Adrenal gland (tissue), 19 donors: ENCODE measurements at places on chromosomes 2 and 18.

- DNase-seq: peak; percentile 78
Observed at GRCh38 chr18:62715759-62716615, 646 bp downstream of the PHLPP1 start.

GRCh38 chr18:58580078-58580477, 48.8 kb downstream of the ALPK2 start:
- no peak for DNase-seq

GRCh38 chr18:48933578-48934414, 17.0 kb downstream of the SMAD7 start:
- no peak for DNase-seq

DNA sequence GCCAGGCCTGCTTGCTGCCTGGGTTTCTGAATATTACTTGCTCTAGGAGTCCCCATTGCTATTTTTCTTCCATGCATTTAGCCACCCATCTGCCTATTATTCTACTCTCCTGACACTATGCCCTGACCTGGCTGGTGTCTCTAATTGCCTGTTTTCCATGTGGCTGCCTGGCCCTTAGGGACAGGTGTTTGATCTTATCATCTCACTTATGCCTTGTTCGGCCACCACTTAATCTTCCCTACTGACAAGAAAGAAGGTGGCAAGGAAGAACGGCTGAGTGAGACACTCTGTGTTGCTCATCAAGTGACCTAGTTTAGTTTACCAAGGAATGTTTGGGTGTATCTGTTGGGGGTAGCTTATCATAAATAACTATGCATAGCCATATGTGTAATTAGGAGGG, 50.4 kb upstream of the RAPH1 start:
- no peak for DNase-seq

GRCh38 chr2:105412584-105412983, 13.7 kb upstream of the FHL2 start:
- no peak for DNase-seq

- no peak for DNase-seq
Observed at GRCh38 chr2:127657232-127657595, 11.3 kb downstream of the GPR17 start.

- no peak for DNase-seq
Observed at GRCh38 chr2:220077488-220077887, 450.1 kb downstream of the SLC4A3 start.

- no peak for DNase-seq
Observed at GRCh38 chr18:30093376-30093775, 949.2 kb downstream of the DSC3 start.

DNA sequence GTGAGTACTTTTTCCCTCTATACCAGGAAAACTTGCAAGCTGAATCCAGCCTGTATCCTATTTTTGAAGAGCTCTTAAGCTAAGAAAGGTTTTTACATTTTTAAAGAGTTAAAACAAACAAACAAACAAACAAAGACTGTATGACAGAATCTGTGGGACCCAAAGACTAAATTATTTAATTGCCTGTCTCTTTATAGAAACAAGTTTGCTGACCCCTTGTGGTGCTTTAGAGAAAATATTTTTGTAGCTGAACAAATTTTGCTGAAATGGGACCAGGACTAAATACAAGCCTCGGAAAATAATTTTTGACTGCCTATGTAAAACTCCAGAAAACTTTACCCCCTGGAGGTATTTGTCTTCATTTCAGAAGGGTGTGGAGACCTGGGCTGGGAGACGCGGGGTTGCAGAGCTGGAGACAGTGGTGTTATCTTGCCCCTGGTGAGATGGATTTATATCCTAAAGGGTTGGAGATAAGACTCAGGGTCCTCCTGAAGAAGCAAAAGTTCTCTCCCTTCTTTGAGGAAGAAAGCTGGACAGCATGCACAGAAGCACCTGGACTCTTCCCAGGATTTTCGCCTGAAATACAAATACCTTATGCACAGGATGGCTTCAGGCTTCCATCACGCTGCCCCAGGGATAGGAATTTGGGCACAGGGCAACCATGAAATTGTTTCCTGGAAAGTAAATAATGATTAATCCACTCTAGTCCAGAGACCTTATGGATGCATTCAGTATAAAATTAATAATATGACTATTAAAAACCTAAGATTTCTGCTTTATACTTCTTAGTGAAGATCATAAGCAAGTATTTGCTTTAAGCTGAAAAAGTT, 54.3 kb downstream of the TMX3 start:
- DNase-seq: no peak

GRCh38 chr2:44652701-44653100, 288.8 kb upstream of the SIX3 start:
- no peak for DNase-seq

DNA sequence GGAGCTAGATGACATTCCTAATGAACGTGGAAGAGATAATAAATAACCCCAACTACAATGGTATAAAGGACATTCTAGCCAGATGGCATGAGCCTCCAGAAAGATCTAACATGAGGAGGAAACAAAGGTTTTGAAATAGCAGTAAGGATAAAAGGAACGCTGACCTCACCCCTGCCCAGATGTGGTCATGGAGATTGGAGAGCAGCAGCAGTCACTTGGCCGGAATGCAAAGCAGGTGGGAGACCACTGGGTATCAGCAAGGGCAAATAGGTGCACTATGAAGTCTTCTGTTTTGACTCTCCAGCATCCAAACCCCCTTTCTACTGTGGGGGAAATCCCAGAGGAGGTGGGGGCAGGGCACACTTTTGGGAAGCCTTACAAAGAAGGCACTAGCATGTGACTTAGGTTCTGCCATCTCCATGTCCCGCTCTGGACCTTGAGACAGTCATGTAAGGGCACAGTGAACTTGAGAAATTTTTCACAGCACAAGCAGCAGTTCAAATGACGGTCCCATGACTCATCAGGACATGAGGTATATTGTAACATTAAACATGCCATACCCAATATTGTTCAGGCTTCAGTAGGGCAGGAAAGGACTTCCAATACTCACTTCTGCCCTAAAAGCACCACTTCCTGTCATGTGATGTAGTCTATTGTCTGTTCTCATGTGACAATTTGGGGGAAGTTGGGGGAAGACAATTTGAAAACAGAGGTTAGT, 55.2 kb downstream of the METTL4 start:
- peak; percentile 24 for DNase-seq

GRCh38 chr2:36088716-36089328, 266.8 kb upstream of the CRIM1 start:
- DNase-seq: no peak

- DNase-seq: peak; percentile 62
Observed at GRCh38 chr2:75627902-75628504, 18.6 kb upstream of the MRPL19 start.

DNA sequence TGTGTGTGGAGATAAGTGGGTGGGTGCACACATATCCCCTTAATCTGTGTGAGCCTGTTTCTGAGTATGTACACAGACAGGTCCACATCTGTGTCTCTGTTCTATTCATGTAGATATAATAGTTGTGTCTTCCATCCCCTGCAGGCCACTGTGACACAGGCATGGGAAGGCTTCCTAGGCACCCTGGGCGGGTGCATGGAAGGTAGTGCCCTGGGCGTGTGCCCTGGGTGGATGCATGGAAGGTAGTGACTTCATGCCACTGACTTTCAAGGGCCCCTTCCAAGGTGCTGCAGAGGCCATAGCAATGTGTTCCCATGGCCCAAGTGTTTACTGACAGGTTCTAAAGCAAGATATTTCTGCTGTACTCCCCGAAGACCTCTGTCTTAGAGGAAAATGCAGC, 462.5 kb upstream of the HS6ST1 start:
- DNase-seq: no peak

DNA sequence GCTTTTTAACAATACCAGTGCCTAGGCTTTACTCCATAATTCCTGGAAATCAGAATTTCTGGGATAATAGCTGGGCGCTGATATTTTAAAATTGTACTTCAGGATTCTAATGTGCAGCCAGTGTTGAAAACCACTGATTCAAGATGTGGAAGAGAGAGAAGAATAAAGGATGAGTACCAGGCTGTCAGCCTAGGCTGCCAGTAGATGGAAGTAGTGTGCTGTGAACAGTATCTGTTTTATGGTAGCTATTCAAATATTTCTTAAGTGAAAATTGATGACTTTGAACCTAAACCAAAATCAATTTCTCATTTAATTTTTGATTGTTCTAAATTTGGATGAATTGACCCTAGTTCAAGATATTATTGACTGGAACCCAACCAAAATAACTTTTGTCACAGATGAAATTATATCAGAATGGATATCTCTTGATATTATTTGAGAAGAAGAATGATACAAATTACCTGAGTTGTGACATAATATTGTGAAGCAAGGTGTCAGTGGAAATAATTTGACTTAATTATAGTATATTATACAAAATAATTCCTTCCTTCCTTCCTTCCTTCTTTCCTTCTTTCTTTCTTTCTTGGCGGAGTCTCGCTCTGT, 88.0 kb downstream of the COMMD1 start:
- DNase-seq: peak; percentile 39

- no peak for DNase-seq
Observed at GRCh38 chr18:23828426-23828825, 139.2 kb downstream of the LAMA3 start.

GRCh38 chr2:9984217-9984739, 32.8 kb downstream of the GRHL1 start:
- DNase-seq: peak; percentile 31

DNA sequence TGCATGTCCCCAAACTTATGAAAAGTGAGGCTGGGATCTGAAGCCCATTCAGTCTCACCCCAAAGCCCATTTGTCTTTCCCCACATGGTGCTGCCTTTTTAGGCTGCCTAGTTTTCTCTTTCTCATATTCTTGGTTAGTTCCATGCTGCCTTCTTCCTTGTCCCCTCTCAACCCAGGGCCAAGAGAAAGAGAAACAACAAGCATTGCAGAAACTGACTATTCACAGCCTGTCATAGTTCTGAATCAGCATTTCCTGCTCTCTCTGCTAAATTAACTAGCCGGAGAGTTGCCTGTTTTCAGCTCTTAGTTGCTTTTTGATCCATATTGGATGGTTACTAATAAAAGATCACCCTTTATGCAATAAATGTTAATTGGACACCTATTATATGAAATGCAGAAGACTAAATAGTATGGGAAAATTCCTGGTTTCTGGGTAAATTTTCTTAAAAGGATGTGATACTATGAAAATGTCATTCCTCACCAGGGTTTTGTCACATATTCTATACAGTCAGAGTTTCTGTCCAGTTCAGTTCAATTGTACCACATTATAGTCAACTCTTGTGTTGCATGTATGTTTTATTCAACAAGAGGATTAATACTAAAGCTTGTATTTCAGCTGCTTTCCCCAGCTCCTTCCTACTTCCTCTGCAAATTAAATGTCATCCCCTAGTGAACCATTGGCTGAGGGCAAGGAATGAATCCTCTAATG, 246.5 kb downstream of the GALR1 start:
- DNase-seq: no peak

- DNase-seq: no peak
Observed at GRCh38 chr18:58758046-58758445, 86.8 kb downstream of the MALT1 start.

GRCh38 chr2:210477496-210477895, 937 bp upstream of the LANCL1 start:
- DNase-seq: no peak

DNA sequence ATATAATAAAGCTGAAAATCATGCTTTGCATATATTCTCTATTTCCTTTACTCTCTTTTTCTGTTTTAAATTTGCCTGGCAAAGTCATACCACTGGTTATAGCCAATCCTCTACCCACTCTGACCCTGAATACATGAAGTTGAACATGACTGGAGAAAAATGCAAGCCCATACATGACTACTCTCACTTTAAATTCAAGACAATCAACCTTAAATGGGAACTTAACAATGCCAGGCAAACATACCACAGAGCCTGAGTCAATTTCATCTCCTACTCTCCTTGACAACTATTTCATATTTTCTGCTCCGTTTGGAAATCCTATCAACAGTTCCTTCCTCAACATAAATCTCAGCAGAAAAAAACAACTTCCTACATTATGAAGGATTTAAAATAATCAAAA, 22.6 kb downstream of the RAD51AP2 start:
- no peak for DNase-seq

- DNase-seq: peak; percentile 48
Observed at GRCh38 chr2:17309741-17310339, 208.4 kb downstream of the RAD51AP2 start.

DNA sequence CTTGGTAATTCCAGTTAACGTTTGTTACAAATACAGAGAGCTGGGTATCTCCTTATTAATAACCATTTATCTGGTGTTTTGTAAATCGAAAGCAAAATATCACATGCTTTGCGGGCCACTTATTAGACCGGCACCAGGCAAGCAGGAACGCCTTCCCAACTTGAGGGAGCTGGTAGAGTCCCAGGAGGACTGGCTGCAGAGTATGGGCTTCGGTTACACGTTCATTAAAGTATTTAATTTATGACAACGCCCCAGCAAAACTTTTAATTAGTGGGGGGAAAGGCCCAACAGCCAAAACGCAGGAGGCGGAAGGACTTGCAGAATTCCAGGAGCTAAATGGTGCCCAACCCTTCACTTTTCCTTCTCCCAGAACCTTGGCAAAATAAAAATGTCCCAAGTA, 3.7 kb downstream of the SMAD7 start:
- peak; percentile 45 for DNase-seq

GRCh38 chr2:199663157-199663556, 187.8 kb downstream of the FTCDNL1 start:
- DNase-seq: no peak

- DNase-seq: no peak
Observed at GRCh38 chr2:174183076-174183475, 65.3 kb downstream of the OLA1 start.

GRCh38 chr18:46422552-46423055, 234.4 kb downstream of the LOXHD1 start:
- DNase-seq: peak; percentile 32

DNA sequence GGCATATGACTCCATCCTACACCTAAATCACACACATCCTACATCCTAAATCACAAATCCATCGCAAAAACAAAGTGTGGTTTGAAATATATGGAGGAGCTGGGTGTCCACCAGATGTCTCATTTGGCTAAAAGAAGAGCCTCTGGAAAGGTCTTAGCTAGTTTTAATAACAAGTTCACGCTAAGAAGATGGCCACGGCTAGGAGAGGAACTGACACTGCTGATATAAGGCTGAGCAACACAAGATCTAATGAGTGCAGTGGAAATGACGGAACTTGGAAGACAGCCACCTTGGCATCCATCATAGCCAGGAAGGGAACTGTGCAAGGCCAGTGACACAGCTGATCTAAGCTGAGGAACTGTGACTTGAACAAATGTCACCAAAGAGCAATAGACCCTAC, 60.0 kb upstream of the AGAP1 start:
- peak; percentile 93 for DNase-seq

DNA sequence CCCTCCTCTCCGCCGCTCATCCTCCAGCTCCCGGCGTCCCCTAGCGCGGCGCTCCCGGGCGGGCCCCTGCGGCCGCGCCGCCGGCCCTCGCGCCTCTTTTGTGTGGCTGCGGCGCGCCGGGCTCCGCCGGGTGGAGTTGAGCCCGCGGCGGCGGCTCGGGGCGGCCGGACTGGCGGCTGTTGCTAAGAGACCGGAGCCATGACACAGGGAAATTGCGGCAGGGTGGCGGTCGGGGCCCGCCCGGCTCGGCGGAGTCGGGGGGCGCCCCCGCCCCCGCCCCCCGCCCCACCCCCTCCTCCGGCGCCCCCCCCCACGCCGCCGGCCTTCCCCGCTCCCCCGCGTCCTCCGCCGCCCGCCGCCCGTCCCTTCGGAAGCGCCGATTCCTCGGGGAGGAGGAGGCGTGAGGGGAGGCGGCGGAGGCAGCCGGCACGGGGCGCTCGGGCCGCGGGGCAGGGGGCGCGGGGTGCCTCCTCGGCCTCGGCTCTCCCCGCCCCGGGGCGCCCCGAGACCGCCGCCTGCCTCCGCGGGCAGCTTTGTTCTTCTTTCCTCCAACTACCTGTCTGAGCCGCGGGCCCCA, at the start of gene TMEM200C:
Gene TMEM200C, minus strand, starts transcription at position 224 of the 577 bp plus-strand sequence. CDS start 3,459 bp downstream, outside the sequence.
- DNase-seq: peak; percentile 61
